ENCODE measurements at places on chromosomes 11 and 22.

- no peak for DNase-seq
Observed at GRCh38 chr11:8730697-8731020, 48.1 kb downstream of the RPL27A start.

DNA sequence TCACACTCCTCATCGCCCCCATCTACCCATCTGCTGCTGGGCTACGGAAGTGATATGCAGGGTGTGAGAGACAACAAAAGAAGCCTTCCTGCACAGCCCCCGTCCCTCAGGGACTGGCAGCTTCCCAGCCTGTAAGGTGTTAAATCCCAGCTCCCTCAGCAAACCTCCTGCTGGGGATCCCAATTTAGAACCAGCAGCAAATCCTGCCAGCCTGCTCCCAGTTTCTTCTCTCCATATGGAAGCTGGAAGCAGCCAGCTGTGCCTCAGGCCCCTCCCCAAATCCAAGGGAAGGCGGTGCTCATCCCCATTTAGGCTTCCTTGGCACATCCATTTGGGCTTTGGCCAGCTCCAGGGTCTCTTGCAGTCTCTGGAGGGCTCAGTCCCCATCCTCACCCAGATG lies 47.5 kb downstream of the PAMR1 start:
- no peak for DNase-seq

DNA sequence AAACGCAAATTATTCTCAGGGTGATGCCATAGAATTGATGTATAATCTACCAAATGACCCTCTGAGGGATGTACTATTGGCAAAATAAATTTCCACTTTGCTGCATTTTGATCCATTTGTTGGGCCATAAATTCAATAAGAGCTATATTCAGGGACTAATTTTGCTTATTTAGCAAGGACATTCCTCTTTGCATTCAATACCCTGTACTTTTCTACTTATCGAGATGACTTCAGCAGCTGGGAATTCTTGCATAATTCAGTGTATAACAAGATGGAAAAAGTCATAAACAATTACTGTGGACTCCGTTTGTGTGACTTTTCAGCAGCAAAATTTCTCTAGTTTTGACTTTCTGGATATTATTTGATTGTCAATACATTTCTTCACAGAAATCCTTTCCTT lies 744.7 kb upstream of the CCDC179 start:
- DNase-seq: no peak

DNA sequence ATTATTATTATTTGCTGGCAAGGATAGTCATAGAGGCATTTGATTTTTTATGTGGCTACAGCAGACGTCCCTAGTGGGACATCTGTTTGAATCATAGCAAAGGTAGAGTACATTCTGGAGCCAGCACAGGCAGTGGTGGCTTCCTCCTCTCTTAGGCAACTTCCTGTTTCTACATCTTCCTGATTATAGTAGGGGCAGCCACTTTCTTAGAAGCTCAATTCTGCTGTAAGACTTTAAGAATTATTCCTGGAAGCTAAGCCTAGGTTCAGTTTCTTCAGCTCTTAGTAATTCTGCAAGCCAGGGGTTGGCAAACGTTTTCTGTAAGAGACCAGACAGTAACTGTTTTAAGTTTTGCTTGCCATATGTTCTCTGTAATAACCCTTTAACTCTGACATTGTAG lies 129.3 kb upstream of the TENM4 start:
- DNase-seq: no peak

DNA sequence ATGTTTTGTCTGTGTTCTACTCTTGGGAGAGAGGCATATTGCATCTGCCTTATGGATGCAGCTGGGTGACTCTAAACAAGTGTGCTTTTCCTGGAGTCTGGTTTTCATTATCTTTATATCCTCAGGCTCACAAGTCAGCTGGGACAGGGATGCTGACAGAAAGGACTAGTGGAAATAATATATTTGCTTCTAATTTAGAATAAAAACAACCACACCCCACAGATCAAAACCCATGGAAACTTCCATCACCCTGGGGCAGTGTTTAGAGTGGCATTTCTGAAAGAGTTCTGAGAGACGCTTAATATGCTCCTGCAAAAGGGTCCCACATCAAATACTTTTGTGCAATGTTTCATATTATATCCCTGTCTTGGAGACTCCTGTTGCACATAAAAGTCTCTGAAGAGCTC lies 20.8 kb downstream of the KCNE3 start:
- peak; percentile 34 for DNase-seq

- DNase-seq: no peak
Observed at GRCh38 chr11:115132436-115133228, 371.6 kb downstream of the CADM1 start.

GRCh38 chr22:43820651-43821305 lies 8.7 kb upstream of the EFCAB6 start:
- DNase-seq: no peak

GRCh38 chr11:118914178-118914918 lies 11.4 kb downstream of the BCL9L start:
- no peak for DNase-seq

- peak; percentile 62 for DNase-seq
Observed at GRCh38 chr11:64007160-64007628, 21.0 kb downstream of the OTUB1 start.

GRCh38 chr22:22913989-22914388 lies 26.4 kb downstream of the IGLL5 start:
- DNase-seq: no peak

DNA sequence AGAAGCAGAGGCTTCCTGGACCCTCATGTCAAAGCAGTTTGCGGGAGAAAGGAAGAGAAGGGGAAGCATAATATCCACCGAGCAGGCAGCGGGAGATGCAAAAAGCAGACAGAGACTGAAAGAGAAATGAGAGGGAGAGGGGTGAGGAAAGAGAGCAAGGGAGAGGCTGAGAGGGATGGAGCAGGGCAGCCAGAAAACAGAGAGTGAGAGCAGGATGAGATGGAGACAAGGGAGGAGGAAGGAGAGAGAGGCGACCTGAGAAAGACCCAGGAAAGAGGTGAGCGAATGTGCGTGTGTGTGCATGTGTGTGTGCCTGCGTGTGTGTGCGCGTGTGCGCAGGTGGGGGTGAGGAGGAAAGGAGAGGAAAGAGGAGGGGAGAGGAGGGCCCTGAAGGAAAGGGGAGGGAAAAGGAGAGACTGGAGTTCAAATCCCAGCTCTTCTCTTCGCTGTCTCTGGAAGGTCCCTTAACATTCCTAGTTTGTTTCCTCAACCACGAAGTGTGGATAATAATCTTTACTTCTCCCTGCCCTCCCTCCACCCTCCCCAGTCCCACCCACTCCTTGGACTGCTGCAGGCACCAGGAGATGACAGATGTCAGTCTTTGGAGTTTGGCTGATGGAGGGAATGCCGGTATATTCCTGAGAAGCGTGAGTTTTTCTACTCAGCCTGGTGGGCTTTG lies 67.9 kb downstream of the ISX start:
- no peak for DNase-seq

GRCh38 chr11:32032478-32032877 lies 58.4 kb upstream of the RCN1 start:
- no peak for DNase-seq

DNA sequence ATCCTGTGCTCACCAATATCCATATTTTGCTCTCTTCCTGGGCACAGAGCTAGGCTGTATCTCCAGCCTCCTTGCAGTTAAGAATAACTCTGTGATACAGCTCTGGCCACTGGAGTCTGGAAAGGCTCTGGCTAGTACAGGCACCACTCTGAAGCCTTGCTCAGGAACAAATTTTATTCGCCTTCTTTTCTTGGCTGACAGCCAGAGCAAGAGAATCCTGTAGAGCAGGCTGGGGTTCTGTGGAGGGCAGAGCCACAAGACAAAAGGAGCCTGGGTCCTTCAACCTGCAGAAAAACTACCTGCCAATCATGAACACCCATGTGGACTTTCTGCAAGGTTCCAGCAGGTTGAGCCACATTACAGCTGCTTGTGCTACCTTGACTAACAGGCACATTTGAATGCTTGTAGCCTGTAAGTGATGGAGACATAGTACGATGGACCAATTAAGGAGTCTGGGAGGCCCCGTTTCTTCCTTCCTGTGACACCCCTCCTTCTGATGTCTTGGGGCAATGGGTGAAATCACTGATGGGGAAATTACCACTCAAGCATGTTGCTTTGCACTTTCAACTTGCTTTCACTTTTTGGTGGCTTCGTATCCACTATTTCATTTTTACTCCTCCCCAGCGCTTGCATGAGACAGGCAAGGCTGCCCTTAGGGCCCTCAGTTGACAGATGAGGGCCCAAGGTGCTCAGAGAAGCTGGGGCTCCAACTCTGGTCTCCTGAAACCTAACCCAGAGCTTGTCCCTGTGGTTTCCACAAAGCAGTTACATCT lies 267.2 kb upstream of the SYN3 start:
- no peak for DNase-seq

GRCh38 chr22:45304971-45305370 lies 4.8 kb upstream of the FAM118A start:
- no peak for DNase-seq

- no peak for DNase-seq
Observed at GRCh38 chr22:27073601-27074425, 416.4 kb downstream of the MIAT start.
